GM19239 (cell line): ENCODE measurements at places on chromosomes 6 and 20.

DNA sequence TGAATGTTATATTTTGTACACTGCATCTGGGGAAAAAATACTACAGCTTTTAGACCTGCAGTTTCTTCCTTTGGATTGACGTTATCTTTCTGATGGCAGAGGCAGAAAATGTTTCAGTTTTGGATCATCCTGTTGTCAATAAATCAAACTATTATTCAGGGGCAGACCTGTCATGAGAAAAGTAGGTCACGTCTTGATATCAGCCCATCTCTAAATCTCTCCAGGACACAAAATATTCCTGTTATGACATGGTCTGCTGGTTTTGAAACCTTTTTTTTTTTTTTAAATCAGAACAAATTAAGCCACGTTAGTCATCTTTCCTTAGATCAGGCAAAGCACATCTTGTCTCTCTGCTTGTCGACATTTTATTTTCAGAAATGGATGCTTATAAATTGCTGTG lies 24.0 kb downstream of the IL20RA start:
- DNase-seq, result no peak

DNA sequence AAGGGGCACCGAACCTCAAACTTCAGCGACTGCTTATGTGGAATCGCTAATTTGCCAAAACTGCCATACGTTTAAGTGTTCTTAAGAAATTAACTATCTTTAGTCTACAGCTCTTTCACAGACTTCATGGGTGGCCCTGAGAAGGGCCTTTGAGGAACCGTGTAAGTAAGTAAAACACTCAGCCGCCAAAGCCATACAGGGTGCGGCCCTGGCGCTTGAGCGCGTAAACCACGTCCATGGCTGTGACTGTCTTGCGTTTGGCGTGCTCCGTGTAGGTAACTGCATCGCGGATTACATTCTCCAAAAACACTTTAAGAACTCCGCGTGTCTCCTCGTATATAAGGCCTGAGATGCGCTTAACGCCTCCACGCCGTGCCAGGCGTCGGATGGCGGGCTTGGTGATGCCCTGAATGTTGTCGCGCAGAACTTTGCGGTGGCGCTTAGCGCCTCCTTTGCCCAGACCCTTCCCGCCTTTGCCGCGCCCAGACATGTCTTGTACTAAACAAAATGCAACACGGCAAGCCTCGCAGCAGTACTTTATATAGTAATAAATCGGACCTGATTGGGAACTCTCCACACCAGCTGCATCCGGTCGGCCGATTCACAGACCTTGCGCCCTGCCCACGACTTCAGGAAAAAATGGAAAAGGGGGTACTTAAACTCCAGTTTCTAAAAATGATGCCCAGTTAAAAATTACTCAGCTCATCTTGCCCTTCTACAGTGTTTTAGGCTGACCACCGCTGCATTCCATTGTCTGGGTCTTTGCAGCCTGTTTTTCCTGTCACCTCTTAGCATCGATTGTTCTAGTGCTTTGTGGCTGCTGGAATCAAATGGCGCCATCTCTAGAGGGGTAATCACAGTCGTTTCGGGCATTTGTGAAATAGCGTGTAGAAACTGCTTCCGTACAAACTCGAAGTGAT lies 38.9 kb downstream of the OR2B2 start:
- no peak for DNase-seq

- no peak for DNase-seq
These were observed 25.8 kb upstream of the CARMIL1 start for GRCh38 chr6:25253351-25253750.

DNA sequence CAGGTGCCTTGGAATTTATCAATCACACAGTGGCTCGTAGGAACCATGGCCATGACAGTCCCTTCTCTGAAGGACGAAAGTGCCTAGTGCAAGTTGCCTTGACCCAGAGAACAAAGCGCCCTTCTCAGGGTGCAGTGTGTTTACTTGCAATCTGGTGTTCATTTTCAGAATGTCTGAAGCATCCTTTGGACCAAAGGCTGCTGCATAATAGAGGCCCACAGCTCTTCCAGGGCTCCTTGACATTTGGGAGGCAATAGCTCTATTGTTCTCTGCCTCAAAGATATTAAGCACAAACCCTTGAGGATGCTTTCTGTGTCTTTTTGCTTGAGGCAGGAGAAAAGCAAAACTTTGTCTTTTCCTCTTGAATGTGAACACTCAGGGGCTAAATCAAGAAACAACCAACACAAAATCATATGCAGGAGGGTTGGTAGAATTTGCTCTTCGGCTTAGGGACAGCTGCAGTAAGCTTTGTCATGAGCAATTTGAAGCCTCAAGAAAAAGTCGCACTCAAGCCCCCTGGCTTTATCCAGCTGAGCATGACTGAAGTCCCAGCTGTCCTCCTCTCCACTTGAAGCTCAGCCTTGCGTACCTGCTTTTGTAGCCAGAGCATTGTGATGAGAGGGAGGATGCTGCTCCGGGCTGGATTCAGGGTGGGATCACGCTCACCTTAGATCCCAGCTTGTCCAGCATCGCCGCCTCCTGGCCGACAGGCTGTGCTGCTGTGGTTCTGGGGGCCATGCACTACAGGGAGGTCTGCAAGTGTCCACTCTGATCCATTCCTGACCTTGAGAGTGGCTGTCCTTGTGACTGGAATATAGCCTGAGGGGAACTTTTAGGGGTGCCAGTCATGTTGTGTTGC lies 495.4 kb downstream of the CDH26 start:
- no peak for DNase-seq

GRCh38 chr6:6915219-6915618 lies 192.5 kb upstream of the RREB1 start:
- DNase-seq, result no peak

DNA sequence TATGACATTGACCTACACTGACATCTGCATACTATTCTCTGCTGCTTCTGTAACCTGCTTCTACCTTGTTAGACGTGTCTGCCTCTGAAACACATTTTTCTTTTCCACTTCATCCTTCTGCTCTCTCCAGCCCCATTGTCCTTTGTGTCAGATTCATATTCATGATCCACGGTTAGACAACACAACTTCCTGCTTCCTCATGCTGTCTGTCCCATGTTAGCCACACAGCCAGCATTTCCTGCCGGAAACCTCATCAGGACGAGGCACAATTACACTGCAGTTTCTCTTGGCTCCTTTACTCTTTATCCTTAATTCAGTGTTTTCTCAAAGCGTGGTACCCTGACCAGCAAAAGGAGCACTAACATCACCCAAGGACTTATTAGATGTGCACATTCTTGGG lies 150.2 kb downstream of the TBC1D7 start:
- no peak for DNase-seq

DNA sequence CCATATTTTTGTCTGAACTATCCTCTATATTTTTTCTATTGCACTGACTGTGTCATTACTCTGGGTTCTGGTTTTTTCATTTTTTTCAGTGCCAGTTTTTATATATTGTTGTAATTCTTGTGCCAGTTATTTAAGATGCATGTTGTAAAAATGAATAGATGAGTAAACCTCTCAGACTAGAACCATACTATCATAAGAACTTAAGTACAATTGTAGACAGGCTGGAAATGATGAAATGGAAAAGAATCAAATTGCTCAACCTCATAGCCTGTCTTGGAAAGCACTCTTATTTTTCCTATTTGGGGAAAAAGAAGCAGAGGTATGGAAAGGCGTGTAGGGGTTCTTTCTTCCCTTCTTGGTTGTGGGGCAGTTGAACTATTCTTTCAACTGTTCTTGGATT lies 30.2 kb downstream of the PANK2 start:
- no peak for DNase-seq

GRCh38 chr6:35601331-35602132 lies 87.2 kb downstream of the FKBP5 start:
- no peak for DNase-seq

DNA sequence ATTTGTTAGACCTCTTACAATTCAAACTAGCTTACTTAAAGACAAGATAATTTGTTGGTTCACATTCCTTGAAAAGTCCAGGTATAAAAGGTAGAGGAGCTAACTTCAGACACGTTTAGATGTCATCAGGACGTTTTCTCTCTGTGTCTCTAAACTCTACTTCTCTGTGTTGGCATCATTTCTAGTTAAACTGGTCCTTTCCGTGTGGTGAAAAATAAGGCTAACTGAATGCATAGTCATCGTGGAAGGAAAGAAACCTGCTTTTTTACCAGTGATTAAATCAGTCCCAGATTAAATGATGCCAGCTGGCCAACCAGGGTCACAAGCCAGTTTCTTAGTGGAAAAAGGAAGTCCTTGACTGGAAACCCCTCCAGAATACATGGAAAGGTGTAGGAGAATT lies 168.4 kb upstream of the AHI1 start:
- no peak for DNase-seq

DNA sequence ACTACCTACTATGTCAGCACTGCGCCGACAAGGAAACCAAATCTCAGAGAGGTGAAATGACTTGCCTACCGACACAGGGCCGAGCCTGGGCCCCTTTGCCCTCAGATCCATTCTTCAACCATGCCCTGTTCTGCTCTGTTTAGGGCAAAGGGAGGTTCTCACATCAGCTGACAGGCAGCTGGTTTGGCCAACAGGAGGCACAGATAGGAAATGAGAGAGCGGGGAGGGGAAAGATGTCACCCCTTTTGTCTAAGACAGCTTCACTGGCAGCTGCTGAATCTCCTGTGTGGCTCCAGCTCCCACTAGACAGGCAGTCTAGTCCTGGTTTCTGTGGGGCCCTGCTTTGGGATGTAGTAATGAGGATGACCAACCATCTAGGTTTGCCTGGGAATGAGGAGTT lies 158.7 kb downstream of the TMEM200A start:
- DNase-seq, result no peak
